ENCODE measurements at places on chromosomes 12 and 14.

DNA sequence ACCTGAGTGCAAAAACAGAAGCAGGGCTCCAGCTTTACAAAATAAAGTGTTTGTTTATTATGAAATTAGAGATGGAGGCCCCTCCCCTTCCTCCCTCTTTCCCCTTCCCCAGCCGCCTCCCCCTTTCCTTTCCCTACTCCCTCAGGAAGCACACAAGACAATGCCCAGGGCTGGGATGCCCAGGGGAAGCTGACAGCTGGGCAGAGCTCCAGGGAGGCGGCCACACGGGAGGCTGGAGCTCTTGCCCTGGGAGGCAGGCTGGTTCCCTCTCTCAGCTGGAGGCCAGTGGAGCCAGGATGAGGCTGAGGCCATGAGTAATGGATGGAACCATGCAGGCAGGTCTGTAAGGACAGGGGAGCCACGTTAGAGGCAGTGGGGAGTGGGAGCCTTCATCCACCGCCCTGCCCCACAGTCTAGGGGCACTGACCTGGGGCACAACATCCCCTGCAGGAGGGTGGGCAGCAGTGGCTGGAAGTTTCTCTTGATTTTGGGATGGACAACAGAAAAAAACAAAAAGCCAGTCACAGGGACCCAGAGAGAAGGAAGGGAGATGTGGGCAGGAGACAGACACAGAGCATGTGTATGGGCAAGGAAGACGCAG, 5.1 kb downstream of the PSMB11 start:
- no peak for DNase-seq

GRCh38 chr14:66206554-66206953, 279.6 kb upstream of the CCDC196 start:
- DNase-seq, result no peak

GRCh38 chr12:12819752-12820311, 6.7 kb downstream of the DDX47 start:
- no peak for DNase-seq

- no peak for DNase-seq
These were observed 11.2 kb downstream of the NECAP1 start for GRCh38 chr12:8093291-8093690.

DNA sequence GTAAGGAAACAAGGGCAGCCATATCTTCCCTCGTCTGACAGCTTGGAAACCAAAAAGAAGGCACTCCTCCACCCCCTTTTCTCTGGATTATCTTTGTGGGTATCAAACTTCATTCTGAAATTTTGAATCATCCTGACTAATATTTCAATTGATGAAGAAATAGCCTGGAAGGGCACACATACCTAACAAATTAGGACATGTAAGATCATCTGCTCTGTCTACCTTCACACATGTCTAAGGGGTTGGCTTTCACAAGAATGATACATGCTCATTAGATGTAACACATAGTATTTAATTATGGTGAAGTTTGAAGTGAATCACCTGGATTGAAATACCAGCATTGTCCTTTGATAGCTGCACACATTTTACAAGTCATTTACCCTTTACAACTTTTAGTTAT, 348.1 kb upstream of the RPL10L start:
- no peak for DNase-seq

GRCh38 chr14:89425931-89426330, 8.9 kb upstream of the FOXN3 start:
- DNase-seq, result no peak

DNA sequence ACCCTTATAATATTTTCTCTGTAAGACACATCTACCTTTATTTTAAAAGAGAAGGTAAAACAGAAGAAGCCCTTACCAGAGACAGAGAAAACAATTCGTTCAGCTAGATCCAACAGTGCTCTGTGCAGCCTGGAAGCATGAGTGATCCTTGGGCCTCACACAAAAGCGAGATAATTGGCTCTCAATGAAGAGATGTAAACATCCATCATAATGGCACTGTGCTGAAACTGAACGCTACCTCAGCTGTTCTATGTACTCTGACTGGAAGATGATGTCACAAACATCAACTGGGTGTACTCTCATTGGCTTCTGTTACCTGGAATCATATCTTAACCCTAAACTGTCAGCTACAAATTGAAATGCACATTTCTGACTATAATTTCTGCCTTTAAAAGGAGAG, at the start of gene MGAT4C:
MGAT4C (minus strand) TSS at position 229 of the 400 bp plus-strand sequence.
- DNase-seq, result peak; percentile 72

- no peak for DNase-seq
These were observed 16.9 kb downstream of the DEPDC4 start for GRCh38 chr12:100249941-100250340.

- no peak for DNase-seq
These were observed 24.8 kb upstream of the EML1 start for GRCh38 chr14:99768381-99768780.

- no peak for DNase-seq
These were observed 406 bp downstream of the TMEM263 start for GRCh38 chr12:106956048-106956578.

DNA sequence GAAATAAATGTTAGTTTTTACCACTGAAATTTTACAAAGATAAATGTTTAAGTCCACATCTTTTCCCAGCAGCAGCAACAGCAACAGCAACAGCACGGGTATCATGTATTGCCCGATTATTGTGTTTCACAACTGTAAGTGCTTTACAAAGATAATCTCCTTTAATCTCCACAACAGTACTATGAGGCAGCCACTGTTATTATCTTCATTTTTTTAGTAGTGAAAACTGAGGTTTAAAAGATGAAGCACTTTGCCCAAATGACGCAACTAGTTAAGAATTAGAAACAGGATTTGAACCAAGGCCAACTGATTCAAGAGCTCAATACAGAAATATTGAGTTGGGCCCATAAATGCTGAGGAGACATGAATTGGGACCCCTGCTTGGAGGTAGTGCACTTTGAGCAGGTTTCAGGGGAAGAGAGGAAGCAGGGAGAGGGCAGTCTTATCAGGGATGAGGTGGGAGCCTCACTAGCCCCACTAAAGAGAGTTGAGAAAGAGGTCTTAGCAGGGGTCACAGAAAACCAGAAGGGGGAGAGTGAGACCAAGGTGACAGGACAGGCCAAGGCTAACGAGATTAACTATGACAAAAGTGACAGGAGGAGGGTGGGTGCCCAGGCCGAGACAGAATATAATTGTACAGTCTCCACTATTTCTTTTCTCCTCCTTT, 15.3 kb downstream of the KRT2 start:
- DNase-seq, result no peak

GRCh38 chr12:70351076-70351475, 15.0 kb upstream of the KCNMB4 start:
- no peak for DNase-seq

GRCh38 chr12:102808412-102808811, 108.6 kb downstream of the PAH start:
- DNase-seq, result no peak

- DNase-seq, result no peak
These were observed 8.3 kb downstream of the PXN start for GRCh38 chr12:120257041-120257821.

DNA sequence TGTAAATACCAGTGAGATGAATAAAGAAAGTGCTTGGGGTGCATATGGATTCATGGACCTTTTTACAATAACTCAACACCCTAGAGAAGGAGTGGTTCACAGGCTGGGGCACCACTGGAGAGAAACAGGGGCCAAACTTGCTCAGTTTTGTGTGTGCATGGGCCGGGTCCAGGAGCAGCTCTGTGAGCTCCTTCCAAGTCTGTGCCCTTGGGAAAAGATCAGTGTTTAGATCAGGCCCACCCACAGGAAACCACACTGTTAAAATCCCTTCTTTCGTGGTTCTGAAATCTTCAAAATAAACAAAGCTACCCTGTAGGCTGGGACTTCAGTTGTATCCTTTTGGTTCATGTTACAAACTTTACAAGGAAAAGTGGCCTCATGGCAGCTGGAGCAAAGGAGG, 156.1 kb upstream of the TMEM260 start:
- no peak for DNase-seq

- no peak for DNase-seq
These were observed 7.1 kb upstream of the KICS2 start for GRCh38 chr12:64229240-64229639.

- no peak for DNase-seq
These were observed 118.1 kb upstream of the SLC38A2 start for GRCh38 chr12:46490635-46491034.

DNA sequence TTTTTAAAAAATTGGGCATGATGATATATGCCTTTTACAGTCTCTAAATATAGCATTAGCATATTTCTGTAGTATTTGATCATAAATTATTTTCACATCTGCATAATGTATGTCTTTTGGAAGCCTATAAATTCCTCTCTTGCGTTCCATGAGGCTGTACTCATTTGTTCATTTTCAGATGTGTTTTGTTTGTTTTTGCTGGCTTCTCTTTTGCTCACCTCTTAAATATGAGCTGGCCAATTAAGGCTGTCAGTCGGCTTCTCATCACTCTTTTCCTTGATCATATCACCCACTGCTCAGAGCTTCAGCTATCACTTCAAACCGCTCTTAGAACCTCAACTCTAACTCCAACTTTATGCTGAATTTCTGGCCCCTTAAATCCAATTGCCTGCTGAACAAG, 6.6 kb downstream of the TMEM263 start:
- no peak for DNase-seq

GRCh38 chr12:47249719-47250357, 170.1 kb upstream of the AMIGO2 start:
- DNase-seq, result no peak

GRCh38 chr14:51619561-51619960, 32.1 kb upstream of the FRMD6 start:
- DNase-seq, result no peak

GRCh38 chr14:69048456-69048855, 69.4 kb upstream of the ACTN1 start:
- no peak for DNase-seq

- no peak for DNase-seq
These were observed 30.6 kb downstream of the NAA30 start for GRCh38 chr14:57420986-57421385.

DNA sequence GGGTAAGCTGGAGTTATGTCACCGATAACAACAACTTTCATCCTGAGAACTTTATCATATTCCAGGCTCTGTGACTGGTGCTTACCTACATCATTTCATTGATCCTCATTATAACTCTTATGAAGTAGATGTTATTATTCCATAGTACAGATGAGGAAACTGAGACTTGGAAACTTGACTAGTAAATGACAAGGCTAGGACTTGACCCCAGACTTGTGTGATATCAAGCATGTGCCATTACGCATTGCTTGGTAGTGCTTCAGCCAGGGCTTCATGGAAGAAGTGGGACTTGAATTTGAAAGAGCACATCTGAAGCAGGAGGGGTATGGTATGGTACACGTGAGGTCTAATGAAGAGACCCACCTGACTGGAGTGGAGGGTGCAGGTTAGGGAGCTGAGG, 11.9 kb downstream of the AVIL start:
- DNase-seq, result no peak

GRCh38 chr14:101006008-101006407, 102.5 kb upstream of the RTL1 start:
- DNase-seq, result no peak

DNA sequence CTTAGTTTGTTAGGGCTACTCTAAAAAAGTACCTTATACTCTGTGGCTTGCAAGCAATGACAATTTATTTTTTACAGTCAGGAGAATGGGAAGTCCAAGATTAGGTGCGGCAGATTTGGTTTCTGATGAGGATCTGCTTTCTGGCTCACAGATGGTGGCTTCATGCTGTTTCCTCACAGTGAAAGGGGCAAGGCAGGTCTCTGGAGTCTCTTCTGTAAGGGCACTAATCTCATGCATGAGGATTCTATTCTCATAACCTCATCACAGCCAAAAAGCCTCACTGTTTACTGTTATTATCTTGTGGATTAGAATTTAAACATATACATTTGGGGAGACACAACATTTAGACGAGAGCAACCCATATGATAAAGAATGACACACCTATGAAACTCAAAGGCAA, 1957.4 kb upstream of the SEL1L start:
- DNase-seq, result no peak

DNA sequence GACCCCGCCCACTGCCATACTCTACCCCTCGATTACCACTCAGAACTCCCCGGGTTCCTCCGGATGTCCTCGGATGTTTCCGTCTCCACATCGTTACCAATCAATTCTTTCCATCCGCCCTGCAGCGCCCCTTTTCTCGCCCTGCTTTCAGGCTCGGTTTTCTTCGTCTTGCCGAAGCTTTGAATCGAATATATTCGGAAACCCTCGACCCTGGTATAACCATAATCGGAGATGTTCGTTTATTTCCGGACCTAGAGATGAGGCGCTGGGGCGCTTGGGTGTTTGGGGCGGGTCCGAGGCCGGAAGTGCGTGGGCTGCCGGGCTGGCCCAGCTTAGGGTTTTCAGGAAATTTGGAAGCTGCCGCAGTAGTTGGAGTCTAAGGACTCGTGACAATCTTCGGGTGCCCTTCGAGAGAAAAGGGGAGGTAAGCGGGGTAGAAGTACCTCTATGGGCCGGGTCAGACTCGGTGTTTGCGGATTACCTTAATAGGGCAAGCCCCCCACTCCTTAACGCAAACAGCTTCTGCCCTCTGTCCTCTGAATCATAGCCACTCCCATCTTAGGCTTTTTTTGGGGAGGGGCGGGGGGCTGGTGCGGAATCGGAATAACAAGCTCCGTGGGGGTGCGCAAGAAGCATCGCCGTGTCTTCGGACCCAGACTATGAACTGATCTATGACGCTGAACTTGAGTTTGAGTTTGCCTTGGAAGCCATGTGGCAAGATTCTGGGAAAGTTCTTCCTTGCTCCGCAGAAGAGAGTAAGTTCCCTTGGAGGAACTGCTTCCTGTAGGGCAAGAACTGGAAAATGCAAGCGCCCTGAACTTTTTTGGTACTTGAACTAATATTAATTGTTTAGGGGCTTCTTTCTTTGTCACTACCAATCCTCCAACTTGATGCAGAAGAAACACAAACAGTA, at the start of gene C14orf119:
C14orf119 (plus strand) TSS at position 310 of the 913 bp plus-strand sequence. CDS start 2,154 bp downstream, outside the sequence.
- DNase-seq, result no peak

GRCh38 chr12:52535574-52535973, 15.4 kb upstream of the KRT5 start:
- no peak for DNase-seq

- DNase-seq, result no peak
These were observed 110.2 kb downstream of the KIF21A start for GRCh38 chr12:39332661-39333175.

DNA sequence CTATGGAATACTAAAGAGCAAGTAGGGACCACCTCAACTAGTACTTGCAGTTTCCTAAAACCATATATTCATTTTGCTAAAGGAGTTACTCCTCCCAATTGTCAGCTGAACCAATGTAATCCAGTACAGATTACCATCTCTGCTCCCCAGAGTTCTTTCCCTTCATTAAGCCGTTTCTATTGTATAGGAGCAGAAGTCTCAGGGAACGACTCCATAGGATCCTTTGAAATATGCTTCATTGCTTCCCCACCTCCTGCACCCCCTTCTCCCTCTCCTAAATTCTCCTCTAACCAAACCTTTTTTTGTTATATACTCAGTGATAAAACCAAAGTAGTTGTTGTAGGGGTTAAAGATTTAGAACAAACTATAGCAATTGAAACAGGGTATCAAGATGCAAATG, 30.7 kb upstream of the LALBA start:
- DNase-seq, result no peak

DNA sequence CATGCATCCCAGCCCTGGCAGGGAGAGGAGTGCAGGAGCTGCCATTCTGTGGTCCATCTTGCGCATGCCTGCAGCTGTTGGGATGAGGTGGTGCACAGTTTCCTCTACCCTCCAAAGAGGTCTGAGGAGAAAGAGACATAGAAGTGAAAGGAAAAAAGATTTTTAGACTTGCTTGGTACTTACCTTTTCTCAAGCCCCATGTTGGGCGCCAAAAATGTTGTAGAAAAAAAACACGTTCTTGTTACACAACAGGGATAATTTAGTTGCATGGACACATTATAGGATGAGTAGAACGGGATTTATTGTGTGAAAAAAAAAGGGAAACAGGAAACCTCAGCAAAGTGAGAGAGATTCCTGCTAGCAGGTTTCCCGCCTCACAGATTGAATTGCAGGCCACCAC, 244.4 kb upstream of the GARIN2 start:
- DNase-seq, result no peak
